Smooth muscle cell of trachea (primary cell): ENCODE measurements at places on chromosomes 5 and 9. TPM values are rescaled to one million over a fixed set of nuclear protein-coding genes. Genes with fewer than 3 reads are reported as not detected.

The TEX48 gene
- not detected in 2 replicates for total RNA-seq

The FAM151B gene
- 3.8 and 5.0 TPM in 2 replicates for total RNA-seq

The NR5A1 gene
- not detected in 2 replicates for total RNA-seq

The MUSK gene
- 1.7 and 1.9 TPM in 2 replicates for total RNA-seq

The SPINK5 gene
- not detected in 2 replicates for total RNA-seq

The SCAMP1 gene
- 52.6 and 69.5 TPM in 2 replicates for total RNA-seq

The FAM240B gene
- not detected in 2 replicates for total RNA-seq

The PCDH12 gene
- 0.15 and 0.17 TPM in 2 replicates for total RNA-seq

The SLC36A3 gene
- not detected in 2 replicates for total RNA-seq

The OMD gene
- 0.33 and 0.73 TPM in 2 replicates for total RNA-seq

The MSMP gene
- 1.2 TPM in 1 of 2 replicates, not detected in the other for total RNA-seq

The ACER2 gene
- 1.6 and 3.6 TPM in 2 replicates for total RNA-seq

The ITGA1 gene
- total RNA-seq: 4.1 and 8.1 TPM in 2 replicates
